Left lobe of liver (tissue), 2 donors: ENCODE measurements at places on chromosomes 3 and 15.

DNA sequence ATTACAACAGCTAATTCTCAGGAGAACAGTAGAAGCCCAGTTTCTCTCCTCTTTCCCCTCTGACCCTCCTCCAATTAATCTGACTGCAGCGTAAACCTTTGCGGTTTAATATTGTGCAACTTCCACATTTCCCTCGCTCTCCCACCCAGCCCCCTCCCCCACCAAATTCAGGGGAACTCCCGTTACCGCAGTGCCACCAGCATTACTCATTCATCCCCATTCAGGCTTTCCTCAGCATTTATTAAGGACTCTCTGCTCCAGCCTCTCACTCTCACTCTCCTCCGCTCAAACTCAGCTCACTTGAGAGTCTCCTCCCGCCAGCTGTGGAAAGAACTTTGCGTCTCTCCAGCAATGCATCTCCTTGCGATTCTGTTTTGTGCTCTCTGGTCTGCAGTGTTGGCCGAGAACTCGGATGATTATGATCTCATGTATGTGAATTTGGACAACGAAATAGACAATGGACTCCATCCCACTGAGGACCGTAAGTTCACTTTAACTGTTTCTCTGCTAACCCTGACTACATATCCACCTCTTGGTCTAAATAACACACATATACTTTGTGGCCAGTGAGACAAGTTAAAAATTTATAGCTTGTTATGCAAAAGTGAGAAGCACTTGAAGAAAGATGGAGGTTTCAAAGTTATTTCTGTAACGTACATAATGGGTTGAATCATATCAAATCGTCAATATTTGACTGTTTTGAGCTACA is at the start of gene PTX3:
Gene PTX3 (plus strand): TSS at position 268 of the 709 bp plus-strand sequence. CDS start 84 bp downstream, at position 352.
- DNase-seq: no peak

DNA sequence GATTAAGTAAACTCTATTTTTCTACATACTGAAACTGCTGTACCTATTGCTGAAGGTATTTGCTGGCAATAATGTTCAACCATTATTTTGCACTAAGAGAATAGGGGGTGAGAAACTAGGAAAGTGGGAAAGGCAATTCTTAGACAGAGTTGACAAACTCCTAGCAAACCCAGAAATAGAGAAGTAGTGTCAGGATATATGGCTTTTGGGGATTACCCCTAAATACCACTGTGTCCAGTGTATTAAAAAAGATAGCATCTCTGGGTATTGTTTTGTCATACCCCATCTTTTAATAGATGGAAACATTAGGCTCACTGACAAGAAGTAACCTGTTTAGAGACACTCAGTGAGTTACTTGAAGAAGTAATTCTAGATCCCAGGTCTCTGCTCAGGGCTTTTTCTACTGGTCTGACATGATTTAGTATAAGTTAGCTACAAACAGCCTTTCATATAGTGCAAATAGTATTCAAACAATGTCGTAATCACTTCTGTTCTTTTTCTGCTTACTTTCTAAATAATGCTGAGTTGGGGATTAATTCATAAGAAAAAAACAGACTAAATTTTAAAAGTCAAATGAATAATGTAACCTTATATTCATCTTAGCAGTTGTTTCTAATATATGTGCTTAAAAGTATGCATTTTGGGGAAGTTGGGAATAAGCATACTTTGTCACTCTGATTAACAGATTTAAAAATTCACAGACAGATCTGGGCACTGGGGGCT is 107.2 kb downstream of the IL1RAP start:
- no peak for DNase-seq

DNA sequence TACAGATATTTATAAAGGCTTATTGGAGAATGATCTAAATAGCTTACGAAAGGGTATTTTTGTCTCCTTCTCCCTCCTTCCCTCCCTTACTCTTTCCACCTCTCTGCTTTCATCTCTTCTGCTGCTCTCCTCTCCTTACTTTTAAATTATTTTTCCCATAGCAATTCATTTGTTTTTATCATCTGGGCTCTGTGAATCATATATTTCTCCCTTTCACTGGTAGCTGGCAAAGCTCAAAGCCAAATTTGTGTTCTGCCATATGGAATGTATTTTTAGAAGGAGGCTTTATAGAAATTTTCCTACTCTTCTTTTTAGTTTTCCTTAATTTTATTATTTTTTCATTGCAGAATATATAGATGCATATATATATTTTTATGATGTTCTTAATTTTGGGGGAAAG is 385.8 kb downstream of the C3orf38 start:
- DNase-seq: no peak

GRCh38 chr3:150271591-150271960 is 136.5 kb upstream of the TSC22D2 start:
- DNase-seq: no peak

DNA sequence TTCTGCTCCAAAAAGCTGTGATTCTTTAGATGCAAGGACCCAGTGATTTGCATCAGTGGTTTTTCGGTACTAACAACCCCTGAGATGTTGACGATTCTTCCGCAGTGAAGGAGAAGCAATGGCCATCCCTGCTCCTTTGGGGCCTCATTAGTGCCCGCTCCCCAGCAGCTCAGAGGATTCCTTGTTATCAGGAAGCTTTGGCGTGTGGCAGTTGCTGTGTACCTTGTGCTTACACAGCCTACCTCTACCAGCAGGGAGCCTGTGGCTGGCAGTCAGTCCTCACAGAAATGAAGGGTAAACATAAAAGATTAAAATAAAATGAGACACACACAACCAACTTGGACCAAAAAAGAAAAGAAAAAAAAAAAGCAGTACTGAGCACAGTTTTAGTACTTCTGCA is 55.2 kb downstream of the CNTN3 start:
- DNase-seq: no peak

GRCh38 chr3:41018855-41019254 is 180.4 kb upstream of the CTNNB1 start:
- no peak for DNase-seq

DNA sequence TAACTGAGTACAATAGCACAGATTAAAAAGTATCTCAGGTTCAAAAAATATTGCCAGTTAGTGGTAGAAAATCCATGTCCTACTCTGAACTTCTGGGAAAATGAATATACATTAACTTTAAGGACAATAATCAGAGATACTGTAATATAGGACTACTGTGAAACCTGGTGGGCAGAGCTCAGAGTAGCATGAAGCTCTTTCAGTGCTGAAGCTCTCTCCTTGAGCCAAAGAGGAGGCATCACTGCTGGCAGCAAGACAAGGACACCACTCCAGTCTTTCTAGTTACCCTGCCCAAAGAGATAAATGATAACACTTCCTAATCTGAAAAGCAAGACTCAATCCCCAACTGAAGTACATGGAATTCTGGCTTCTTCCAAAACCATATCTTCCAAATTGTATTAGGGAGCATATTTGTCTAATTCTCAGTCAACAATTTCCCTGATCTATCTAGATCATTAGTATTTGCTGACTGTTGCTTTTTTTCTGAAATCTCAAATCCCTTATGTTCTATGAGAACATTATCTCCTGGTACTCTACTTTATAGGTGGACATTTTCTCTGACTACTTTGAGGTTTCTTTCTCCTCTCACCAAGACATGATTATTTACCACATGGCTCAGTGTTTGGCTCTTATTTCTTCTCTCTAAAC is 55.9 kb downstream of the CLDN1 start:
- DNase-seq: no peak

DNA sequence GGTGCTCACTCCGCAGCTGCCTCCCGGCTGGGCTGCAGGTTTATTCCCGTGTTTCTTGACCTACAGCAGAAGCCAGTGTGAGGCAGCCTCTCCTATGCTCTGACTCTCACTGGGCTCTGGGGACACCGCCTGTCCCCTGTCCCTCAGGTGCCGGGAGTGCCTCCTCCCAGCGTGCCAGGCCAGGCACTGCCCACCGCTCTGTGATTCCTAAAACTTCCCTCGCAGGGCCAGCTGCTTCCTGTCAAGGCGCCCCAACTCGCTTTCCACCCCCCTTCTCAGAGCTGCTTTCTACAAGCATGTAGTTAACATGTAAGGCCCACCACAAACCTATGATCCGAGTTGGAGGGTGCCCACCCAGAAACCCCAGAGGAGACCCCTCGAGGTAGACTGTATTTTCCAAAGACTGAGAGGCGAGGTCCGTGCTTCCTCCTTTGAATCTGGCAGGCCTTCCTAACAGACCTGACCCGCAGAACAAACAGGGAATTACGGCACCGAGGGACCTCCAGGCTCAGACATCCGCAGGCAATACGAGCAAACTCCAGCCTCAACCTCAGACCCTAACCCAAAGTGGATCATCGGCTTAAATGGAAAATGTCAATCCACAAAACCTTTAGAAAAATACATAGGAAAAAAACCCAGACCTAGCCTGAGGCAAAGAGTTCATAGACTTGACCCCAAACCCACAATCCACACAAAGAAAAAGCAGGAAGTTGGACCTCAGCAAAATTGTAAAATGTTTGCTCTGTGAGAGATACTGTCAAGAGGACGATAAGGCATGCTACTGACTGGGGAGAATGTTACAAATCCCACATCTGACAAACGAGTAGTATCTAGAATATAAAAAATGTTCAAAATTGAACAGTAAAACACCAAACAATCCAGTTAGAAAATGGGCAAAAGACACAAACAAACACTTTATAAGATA is 121.3 kb upstream of the IQSEC1 start:
- no peak for DNase-seq

GRCh38 chr3:76131396-76132153 is 346.2 kb upstream of the ZNF717 start:
- DNase-seq: no peak

GRCh38 chr3:147404000-147404799 is 2.1 kb downstream of the ZIC4 start:
- no peak for DNase-seq

GRCh38 chr3:128679338-128679737 is 28.7 kb upstream of the RPN1 start:
- no peak for DNase-seq

GRCh38 chr3:65479990-65480389 is 558.7 kb downstream of the MAGI1 start:
- DNase-seq: no peak

GRCh38 chr3:37925157-37925556 is 63.5 kb downstream of the CTDSPL start:
- no peak for DNase-seq

DNA sequence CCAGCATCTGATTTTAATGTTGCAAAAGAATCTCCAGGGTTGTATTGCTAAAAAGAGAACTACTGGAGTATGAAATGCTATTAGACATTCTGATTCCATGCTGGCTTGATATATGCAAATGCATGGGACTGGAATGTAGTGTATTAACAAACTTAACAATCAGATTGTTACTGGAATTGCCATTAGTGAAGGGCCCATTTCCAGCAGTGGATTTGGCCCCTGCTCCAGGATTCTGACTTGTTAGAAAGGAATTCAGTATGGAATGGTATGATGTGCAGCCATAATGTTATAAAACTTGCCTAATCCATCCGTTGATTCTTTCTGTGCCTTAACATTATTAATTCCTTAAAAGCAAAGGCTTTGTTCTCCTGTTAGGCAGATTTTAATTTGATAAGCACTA is 7.9 kb downstream of the ARRDC4 start:
- DNase-seq: no peak

GRCh38 chr15:100710744-100711515 is 108.5 kb downstream of the ASB7 start:
- DNase-seq: no peak

GRCh38 chr3:26621176-26621575 is 1.4 kb upstream of the LRRC3B start:
- DNase-seq: no peak

DNA sequence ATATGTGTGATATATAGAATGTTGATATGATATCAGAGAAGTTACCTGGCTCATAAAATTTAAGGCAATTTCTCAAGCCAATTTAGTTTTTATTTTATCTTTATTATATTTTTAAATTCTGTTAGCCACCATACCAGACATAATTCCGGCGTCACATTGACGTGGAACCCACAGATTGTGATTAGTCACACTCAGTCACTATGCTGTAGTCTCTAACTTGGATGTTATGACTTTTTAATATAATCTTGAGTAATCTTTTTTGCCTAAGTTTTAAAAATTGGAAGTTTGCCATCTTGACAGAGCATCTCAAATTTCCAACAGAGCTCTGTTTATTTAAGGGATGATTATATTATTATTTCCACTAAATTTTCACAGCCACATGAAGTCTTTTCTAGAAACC is 9.7 kb upstream of the DCLK3 start:
- no peak for DNase-seq

- no peak for DNase-seq
These were observed 4.6 kb downstream of the CCDC9B start for GRCh38 chr15:40335938-40336743.

GRCh38 chr15:71566226-71566625 is 244.1 kb upstream of the NR2E3 start:
- no peak for DNase-seq

DNA sequence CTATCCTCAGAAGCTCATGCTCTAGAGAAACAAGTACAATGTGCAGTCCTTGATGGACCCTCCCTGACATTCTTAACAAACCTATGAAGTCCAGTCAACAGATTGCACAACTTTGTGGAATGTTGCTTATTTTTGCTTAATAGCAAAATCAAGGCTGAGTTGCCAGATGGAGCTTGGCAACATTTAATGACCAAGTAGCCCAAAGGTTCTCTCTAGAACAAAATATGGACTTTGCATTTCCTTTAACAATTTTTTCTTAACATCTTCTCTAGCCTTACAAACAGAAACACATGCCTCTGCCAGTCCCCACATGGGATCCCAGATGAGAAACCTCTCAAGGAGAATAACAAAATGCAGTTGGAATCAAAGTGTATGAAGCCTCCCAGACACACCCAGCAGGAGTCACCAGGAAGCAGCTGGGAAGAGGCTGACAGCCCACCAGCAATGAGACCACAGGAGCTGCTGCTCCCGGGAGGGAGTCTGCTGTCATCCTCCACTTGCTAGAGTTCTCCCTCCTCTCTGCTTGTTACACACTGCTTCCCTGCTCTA is 422.5 kb upstream of the CDIN1 start:
- no peak for DNase-seq

DNA sequence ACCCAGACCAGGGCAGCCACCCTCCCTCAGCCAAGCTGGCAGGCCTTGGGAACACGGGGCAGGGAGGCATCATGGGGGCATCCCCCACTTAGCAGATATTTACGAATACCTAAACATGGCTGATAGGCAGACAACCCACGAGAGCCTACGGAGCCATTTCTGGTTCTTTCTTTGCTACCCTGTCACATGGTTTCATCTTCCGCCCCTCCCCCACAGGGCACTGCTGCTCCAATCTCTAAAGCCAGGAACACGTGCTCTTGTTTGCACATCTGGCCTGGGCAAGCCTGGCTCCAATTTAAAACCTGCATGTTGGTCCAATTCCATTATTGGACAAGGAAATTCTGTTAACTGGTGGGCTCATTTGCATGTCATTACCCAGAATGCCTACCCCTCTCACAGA is 447.4 kb upstream of the NR2F2 start:
- DNase-seq: no peak

DNA sequence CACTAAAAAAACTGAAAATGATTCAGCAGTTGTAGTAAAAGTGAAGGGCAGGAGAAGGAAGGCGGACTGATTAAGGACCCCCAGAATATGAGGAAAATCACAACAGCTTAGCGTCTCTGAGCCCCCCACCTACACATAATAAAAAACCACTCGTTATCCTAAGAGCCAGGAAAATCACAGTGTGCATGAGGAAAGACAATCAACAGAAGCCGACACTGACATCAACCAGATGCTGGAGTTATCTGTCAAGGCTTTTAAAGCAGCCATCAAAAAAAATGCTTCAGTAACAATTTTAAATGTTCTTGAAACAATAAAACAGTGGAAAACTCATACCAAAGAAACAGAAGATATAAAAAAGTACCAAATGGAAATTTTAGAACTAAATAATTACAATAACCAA is 9.7 kb upstream of the CXCR6 start:
- no peak for DNase-seq
